ENCODE measurements at places on chromosomes 1 and 21.

DNA sequence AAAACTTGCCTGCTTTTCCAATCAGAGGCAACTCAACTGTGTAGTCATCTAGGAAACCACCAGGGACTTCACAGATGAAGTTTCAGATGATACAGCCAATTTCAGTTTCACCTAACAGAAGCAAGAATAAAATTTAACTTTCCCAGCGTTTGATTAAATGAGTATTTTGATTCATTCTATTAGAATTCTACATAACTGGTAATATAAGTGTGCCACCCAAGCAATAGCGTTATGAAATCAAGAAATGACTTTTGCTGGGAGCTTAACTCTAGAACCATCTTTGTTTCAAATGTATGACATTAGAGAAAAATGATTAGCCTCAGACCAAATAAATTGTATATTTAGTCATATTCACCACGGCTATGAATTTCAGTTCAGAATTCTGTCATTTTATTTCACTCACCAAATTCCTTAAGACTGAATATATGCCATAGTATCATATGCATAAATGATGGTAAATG, 239.3 kb downstream of the NRIP1 start:
- no peak for DNase-seq

DNA sequence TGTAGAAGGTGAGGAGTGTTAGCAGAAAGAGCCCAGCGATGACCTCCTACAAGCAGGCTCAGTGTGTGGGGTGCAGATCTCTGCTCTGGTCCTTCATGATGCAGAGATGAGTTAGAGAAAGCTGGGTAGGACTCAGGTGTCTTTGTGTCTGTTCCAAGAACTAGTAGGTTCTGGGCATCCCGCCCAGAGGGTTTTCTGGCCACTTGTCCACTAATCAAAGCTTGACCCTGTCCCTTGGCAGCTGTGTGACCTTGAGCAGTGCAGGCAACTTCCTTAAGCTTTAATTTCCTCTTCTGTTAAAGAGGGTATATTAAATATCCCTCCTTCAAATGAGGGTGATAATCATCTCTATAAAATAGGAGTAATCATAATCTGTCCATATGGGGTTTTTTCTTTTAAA, 54.7 kb upstream of the WNT4 start:
- DNase-seq, result no peak

- no peak for DNase-seq
These were observed 445.1 kb downstream of the SIPA1L2 start for GRCh38 chr1:232184561-232185530.

GRCh38 chr21:41745026-41745820, 21.6 kb downstream of the RIPK4 start:
- no peak for DNase-seq

DNA sequence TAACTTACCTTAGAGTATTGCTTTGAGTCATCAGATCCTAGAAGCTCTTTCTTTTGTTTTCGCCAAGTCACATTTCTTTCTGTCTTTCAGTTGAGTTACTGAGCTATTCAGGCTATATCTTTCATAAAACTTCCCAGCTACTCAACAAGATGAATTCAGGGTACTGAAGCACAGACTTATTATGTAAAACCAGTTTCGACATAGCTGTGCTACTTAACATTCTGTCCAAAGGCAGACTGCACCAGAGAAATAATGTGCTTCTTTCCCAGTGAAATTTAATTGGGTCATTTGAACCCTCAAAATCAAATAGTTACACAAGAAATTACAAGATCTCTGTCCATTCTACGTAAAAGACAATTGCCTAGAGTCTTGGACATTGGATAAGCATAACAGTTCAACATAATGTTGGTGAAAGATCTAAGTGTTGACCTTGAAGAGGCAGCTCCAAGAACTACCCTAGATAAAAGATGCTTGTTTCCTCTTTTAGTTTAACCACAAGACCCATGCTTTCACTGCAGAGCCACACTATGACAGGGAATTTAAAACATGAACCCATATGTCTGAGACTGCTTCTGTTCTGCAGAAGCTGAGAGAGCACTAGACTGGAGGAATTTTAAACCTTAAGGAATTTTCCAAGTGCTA, 163.2 kb downstream of the LRRC40 start:
- no peak for DNase-seq

- no peak for DNase-seq
These were observed 119.7 kb downstream of the PPIAL4G start for GRCh38 chr1:148363439-148363810.

DNA sequence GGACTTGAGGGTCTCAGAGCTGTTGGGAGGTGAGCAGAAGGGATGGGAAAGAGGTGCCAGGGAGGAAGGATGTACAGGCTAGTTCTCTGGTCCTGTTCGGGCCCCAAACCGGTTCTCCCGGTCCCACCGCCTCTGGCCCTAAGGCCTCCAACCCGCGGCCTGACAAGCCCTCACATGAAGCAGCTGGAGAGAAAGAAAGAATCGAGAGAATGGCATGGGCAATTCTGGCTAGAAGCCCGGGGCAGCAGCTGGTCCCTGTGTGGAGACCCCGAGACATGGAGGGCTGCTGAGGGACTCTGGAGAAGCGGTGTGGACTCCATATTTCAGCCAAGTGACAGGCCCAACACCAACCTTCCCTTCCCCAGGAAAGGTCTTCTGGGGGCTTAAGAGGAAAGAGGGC, 730 bp downstream of the CDC42SE1 start:
- peak; percentile 88 for DNase-seq

GRCh38 chr21:15140321-15141019, 75.7 kb upstream of the NRIP1 start:
- no peak for DNase-seq

- DNase-seq, result no peak
These were observed 30.5 kb downstream of the OR10J1 start for GRCh38 chr1:159469921-159470533.

DNA sequence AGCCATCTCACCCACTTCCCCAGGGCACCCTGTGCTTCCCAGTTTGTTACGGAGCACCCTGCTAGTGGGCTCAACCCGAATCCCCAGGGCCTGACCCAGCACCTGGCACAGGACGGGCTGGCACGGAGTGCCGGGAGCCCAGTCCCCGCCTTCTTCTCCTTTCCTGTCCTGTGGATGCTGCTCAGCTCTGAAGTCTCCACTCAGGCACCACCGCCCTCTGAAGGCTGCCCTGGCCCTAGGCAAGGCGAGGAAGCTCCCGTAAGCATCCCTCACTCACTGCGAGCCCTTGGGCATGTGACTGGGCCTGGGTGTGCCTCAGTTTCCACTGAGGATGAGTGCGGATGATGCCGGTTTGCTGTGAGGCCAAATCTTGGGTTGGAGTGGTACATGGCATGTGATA, 21.8 kb downstream of the SLC1A7 start:
- DNase-seq, result no peak

- DNase-seq, result no peak
These were observed 1.1 kb downstream of the GRIK1 start for GRCh38 chr21:29938776-29939103.

- DNase-seq, result no peak
These were observed 389.7 kb downstream of the LMO4 start for GRCh38 chr1:87718241-87718950.

- DNase-seq, result no peak
These were observed 7.9 kb downstream of the WASF2 start for GRCh38 chr1:27481994-27482620.

GRCh38 chr1:221636967-221637366, 104.9 kb downstream of the DUSP10 start:
- no peak for DNase-seq

DNA sequence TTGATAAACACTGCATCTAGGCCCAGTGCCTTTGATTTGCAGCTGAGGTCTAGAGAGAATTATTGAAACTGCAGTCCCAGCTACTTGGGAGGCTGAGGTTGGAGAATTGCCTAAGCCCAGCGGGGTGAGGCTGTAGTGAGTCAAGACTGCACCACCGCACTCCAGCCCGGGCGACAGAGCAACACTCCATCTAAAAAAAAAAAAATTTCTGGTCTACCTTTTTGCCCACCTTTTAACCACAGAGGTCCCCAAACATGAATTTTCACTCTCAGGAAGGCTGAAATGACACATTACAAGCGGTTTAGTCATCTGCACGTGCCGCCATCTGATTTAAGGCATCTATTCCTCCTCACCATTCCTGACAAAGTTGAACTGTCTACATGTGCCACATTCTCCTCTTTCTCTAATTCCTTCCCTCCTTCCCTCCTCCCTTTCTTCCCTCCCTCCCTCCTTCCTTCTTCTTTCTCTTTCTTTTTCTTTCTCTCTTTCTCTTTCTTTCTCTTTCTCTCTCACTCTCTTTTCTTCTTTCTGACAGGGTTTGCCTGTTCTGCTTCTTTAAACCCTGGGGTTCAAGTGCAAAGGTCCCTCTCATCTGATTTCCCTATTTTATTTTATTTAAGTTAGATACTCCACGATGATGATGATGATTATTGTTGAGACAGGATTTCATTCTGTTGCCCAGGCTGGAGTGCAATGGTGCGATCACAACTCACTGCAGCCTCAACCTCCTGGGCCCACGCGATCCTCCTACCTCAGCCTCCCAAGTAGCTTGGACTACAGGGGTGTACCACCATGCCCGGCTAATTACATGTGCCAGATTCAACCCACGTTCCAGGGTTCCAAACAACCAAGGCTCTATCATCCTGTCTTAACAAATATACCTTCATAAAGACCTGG, 3.0 kb upstream of the SOD1 start:
- DNase-seq, result no peak

DNA sequence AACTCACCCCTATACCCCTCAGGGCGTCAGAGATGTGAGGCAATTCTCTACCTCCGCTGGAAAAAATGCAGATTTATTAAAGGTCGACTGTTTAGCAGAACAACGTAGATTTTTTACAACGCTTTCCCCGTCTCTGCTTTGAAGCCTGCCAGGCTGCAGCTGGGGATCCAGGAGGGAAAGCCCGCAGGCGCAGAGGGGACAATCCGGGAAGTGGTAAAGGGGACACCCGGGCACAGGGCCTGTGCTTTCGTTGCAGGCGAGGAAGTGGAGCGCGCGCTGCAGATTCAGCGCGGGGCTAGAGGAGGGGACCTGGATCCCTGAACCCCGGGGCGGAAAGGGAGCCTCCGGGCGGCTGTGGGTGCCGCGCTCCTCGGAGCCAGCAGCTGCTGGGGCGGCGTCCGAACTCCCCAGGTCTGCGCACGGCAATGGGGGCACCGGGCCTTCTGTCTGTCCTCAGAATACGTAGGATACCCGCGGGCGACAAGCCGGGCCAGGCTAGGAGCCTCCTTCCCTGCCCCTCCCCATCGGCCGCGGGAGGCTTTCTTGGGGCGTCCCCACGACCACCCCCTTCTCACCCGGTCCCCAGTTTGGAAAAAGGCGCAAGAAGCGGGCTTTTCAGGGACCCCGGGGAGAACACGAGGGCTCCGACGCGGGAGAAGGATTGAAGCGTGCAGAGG, 5.5 kb downstream of the SIM2 start:
- no peak for DNase-seq

DNA sequence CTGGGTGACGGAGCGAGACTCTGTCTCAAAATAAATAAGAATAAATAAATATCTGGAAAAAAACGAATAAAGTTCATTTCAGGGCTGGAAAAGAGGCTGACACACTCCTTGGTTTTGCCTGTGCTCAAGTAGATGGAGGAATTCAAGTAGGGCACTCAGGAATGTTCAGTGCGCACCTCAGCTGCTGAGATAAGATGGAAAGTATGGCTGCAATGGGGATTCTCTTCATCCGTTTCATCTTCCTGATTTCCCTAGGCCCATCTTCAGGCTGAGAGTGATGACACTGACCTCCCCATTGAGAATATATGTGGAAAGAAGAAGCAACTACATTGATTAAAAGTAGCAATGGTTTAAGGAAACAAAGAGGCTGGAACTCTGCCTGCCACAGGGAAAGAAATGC, 130.5 kb upstream of the ZNF644 start:
- no peak for DNase-seq

DNA sequence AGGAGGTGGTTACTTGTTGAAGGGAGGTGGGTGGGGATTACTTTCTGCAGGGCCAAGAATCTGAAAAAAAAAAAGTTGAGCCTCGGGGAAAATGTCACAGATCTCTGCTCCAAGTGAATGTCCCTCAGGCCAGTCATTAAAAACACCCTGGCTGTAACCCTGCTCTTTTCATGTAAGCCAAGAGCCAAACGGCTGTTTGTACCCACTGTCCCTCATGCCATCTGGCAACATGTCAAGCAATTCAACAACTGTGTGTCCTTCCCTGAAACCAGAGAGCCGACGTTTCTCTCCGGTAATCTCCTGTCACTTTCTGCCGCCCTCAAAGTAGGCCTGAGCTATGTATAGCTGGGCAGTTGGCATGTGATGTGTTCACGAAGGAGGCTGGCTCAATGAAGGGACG, 14.7 kb downstream of the CASQ2 start:
- no peak for DNase-seq

DNA sequence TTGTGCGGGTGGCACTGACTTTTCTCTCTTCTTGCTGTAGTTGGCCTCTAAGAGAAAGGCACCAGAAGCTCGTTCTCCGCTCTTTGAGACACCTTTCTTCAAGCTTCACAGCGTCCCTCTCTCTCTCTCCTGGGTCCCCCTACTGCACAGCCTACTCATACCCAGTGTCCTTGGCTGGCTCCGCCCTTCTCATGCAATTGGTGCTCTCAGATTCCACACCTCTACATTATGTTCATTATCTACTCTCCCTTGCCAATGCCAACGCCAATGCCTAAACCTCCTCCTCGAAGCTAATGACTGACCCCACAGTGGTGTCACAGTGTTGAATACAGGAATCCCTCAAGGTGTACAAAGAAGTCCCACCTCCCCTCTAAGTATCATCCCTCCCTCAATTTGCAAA, 4.8 kb upstream of the DNAJC28 start:
- DNase-seq, result no peak

- DNase-seq, result no peak
These were observed 68.2 kb downstream of the ARHGEF16 start for GRCh38 chr1:3522564-3523265.

DNA sequence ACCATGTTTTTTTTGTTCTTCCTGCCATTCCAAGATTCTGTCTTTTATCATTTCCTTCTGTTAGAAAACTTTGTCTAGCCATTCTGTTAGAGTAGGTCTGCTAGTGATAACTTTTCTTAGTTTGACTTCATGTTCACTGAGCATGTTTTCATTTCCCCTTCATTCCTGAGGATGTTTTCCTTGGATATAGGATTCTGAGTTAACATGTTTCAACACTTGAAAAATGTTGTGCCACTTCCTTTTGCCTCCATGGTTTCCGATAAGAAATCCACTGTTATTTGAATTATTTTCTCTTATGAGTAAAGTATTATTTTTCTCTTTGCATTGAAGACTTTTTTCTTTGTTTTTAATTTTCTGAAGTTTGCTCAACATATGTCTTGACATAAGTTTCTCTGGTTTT, 66.7 kb downstream of the ATP1A1 start:
- DNase-seq, result no peak

GRCh38 chr1:51305371-51305823, 25.0 kb downstream of the TTC39A start:
- DNase-seq, result no peak

- no peak for DNase-seq
These were observed 257.3 kb downstream of the PTBP2 start for GRCh38 chr1:96978901-96979300.

- no peak for DNase-seq
These were observed 39.6 kb downstream of the ALG6 start for GRCh38 chr1:63407002-63407401.

DNA sequence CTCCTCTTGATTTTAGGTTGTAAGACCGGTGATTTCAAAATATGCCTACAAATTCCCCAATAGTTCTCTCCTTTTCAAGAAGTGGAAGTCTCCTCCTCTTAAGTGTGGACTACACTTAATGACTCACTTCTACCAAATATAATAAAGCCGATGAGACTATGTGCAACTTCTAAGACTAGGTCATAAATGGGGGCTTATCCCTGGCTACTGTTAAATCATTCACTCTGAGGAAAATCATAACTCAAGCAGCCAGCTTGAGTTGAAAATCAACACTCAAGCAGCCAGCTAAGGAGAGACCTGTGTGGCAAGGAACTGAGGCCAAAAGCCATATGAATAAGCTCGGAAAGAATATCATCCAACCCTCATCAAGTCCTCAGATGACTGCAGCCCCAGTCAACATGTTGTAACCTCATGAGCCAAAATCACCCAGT, 49.6 kb upstream of the PSMG1 start:
- DNase-seq, result no peak

Data from RWPE1 (cell line).